Occipital lobe (tissue), 3 donors: ENCODE measurements at places on chromosomes 2 and 18.

DNA sequence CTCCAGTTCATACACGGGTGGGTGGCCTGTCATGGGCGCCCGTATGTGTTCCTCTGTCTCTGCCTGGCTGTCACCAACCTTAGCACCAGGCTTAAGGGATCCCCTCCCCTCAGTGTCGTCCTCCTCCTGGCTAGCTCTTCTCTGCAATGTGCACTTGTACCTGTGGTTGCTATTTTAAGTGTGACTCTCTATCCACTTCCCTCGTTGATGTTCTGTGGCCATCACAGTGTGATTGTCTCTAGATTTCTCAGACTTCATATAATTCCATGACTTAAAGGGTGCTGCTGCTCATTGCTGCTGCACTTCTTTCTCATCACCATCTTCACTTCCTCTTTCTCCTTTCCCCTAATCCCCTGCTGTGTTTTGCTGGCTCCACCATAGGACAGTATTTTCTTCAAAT lies 143.4 kb downstream of the EML6 start:
- no peak for DNase-seq

GRCh38 chr2:202387608-202388342 lies 11.6 kb downstream of the BMPR2 start:
- DNase-seq, result no peak

- no peak for DNase-seq
Measured at GRCh38 chr2:70011335-70011734, 49.9 kb upstream of the ASPRV1 start.

DNA sequence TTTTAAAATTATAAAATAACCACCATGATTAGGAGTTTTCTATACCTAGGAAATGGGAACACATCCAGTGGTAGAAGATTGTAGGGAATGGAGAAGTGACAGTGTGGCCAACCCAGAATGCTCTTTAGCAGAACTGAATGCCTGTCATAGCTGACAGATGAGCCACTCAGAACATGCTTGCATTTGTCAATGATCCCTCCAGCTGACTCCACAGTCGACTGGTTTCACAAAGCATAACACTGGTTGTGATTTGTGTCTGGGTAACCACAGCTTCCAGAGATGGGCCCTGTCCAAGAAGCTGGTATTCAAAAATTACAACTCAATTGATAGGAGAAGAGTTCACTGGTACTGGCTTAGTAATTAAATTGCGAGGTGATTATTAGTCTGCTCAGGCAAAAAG lies 9.0 kb upstream of the CTIF start:
- DNase-seq, result no peak

- no peak for DNase-seq
Measured at GRCh38 chr2:162344617-162344950, 652 bp downstream of the GCA start.
